ENCODE measurements at places on chromosomes 2 and 18.

DNA sequence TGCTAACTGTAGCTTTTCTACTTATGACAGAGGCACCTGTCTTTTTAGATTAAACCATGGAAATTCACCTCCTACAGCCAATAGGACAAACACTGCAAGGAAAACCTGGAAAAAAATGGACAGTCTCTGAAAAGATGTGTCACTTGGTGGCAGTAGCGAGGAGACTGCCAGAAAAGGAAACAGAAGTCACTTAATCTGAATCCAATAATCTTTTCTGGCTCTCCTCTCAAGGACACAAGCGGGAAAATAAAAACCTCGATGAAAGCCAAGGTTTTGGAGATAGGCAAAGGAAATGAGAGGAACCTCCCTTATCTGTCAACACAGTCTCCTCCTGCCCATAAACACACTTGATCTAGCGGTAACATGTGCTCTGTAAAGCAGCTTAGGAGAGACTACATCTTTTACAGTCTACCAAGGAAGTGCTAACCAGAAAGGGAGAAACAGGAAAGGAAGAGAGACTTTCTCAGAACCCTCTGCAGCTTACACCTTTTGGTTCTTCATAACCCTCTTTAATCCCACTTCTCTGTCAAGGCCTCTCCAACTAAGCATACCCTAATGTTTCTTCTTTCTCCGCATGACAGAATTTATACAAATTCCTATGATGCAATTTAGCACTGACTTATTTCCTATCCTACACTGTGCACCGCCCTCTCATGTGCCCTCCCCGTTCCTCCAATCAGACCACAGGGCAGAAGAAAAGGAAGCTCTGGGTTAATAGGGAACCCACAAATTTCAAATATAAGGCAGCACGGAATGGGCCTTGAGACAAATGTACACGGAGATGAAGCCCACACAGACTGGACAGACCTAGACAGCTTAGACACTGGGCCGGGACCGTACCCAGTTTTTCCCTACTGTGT is 52.8 kb downstream of the CLASP1 start:
- DNase-seq: peak; percentile 5

GRCh38 chr2:177396703-177397460 is 4.3 kb downstream of the AGPS start:
- no peak for DNase-seq

- DNase-seq: peak; percentile 77
Observed at GRCh38 chr2:26068602-26069298, 34.9 kb downstream of the RAB10 start.

DNA sequence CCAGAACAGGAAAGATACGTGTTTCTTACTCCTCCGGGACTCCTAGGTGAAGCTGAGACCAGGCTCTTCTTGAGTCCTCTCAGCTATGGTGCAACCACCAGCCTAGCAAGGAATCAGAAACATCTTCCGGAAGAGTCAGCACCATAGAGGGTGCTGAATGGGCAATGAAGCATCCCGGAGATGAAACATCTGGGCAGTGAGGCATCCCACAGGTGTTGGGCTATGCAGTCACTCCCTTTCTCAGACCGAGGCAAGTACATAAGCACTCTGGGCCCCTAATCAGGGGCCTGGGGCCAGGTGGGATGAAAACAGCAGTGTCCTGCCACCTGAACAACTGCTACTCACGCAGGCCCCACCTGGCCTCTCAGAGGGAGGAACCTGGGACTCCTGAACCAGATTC is 1.4 kb upstream of the CAPN10 start:
- DNase-seq: no peak

- peak; percentile 37 for DNase-seq
Observed at GRCh38 chr2:126664234-126664633, 8.3 kb downstream of the GYPC start.

DNA sequence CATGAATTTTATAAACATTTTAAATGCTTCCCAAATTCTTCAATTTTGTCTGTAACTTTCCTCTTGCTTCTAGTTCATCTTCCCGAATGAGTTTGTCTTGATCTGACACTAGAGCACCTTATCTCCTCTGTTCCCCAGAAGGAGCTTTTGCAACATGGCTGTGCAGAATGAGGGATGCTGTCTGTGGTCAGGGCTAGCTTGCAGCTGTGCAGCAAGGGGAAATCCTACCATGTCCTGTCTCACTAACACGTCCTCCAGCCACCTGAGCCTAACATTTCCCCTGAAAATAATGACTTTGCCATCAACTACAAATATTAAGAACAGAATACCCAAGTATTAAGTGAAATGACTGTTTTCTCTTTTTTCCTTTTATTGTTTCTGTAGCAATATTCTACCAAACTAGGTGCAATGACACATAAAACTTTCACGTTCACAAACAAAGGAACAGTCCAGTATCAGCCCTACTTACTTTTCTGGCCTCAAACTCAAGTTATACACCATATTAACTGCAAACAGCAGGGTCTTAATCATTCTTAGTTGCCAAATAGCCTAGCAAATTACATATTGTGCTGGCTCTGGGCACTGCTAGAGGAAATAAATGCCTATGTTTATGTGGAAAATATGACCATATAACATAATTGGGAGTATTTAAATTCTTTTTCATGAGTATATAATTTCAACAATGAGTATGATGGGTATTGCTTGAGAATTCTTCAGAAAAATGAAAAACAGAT is 423.3 kb downstream of the CMPK2 start:
- no peak for DNase-seq

DNA sequence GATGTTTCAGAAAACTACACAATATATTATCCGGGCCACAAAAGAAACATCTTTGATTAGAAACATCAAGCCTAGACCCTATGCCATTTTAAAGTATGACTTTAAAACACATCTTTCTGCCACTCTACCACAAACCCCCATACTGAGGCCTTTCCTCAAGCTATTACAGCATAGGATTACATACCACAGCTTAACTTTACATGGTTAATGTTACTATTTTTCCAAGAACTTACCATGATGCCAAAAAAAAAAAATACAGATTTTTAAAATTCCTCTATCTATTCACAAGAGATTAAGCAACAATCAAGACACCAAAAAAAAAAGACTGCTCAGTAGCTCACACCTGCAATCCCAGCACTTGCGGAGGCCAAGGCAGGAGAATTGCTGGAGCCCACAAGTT is 9.0 kb downstream of the NCKAP1 start:
- no peak for DNase-seq

All from T-helper 2 cell treated with Interferon-gamma antibody and Interleukin-4, amounts not matched to agents 5 μg/mL and 100 μg/mL, for 36 hours (primary cell).